CD4-positive, alpha-beta T cell treated with Interleukin-21 for 1 hour (primary cell): ENCODE measurements at places on chromosomes 3 and 15.

GRCh38 chr3:12356175-12356574 lies 67.3 kb downstream of the PPARG start:
- DNase-seq, result no peak

DNA sequence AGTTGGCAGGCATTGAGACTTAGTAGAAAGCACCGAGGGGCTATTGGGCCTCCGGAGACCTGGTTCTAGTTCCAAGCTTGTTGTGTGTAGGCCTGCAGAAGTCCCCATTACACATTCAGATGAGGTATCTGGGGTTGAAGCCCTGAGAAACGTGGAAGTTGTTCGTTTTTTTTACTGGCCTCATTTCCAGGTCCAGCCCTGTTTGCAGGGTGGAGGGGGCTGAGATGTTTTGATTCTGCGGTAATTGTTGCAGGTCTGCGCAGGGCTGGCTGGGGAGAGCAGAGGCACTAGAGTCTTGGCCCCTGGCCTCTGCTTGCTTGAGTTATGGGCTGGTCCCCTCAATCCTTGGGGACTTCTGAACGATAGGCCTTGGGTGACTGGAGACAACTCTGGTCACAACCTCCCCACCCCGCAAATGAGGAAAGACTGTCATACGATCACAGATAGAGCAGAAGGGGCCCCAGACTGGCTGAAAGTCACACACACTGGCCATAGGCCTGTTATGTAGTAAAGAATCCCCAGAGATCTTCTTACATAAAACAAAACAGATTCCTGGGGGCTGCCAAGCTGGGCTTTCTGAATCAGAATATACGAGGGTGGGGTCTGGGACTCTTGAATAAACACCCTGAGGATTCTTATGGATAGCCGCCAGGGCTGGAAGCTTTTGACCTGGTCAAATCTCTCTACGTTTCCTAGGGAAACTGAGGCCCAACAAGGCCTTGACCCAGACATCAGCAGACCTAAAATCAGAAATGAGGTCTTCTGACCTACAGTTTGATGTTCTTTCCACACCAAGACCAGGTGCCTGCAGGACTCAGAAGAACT lies 15.6 kb downstream of the KBTBD13 start:
- no peak for DNase-seq

DNA sequence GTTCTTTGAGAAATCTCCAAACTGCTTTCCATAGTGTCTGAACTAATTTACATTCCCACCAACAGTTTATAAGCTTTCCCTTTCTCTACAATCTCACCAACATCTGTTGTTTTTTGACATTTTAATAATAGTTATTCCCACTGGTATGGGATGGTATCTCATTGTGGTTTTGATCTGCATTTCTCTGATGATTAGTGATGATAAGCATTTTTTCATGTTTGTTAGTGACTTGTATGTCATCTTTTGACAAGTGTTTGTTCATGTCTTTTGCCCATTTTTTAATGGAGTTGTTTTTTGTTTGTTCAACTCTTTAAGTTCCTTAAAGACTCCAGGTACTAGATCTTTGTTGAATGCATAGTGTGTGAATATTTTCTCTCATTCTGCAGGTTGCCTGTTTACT lies 116.6 kb upstream of the TSC22D2 start:
- DNase-seq, result no peak

DNA sequence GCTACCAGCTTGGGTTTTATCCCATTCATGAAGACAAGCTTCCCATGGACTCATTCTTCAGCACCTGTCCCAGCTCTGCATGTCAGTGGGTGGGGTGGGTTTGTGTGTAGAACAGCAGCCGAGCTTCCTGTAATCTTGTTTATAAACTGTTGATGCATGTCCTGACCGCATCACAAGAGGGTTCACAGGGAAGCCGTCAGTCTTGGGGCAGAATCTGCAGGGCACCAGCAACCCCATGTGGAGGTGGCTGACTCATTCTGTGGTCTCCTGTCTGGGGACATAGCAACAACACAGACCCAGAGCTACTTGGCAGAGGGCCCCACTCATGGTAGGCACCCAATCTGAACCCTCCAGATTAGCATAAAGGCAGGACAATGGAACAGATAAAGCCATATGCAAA lies 35.6 kb downstream of the DAPK2 start:
- peak; percentile 89 for DNase-seq

- DNase-seq, result peak; percentile 69
These were observed 27.6 kb upstream of the CXCR6 start for GRCh38 chr3:45915518-45916231.

GRCh38 chr3:21621181-21621651 lies 129.8 kb downstream of the ZNF385D start:
- no peak for DNase-seq

GRCh38 chr3:133833880-133834620 lies 28.4 kb downstream of the SRPRB start:
- no peak for DNase-seq

GRCh38 chr15:52086011-52086786 lies 26.4 kb downstream of the BCL2L10 start:
- DNase-seq, result no peak

DNA sequence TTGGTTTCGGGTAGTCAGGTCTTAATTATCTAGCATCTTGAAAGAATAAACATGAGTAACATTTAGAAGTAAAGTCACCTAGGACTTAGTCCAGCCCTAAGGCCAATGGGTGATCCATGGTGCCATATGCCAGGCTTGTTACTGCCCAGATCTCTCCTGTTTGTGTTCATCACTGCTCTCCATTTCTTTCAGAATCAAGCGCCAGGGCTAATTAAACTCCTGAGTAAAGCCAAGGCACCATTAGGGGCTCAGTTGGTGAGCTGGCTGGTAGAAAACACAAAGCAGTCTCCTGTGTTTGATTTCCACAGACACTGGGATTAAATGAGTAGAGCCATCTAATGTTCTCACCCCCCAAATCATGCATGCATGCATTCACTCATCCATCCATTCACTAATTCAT lies 11.3 kb downstream of the CYP19A1 start:
- DNase-seq, result no peak

DNA sequence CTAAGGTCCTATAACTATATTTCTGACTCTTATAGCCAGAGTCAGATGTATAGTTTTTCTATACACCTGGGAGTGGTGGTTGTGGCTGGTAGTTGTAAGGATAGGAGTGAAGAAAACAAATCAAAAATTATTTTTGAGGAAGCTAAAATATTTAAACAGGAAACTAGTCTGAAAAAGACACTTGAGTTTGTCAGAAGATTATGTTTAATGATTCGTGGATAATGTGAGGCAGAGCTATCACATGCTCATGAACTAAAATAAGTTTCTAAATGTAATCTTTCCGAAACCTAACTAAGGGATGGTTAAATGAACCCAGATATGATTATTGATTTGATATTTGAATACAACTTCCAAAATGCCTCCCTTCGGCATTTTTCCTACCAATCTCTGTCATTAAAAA lies 30.4 kb downstream of the GABRR3 start:
- DNase-seq, result no peak
